ENCODE measurements at places on chromosomes 13 and 19.
A peak's percentile ranks its signal among the peaks of the same experiment; 100 is the strongest.

DNA sequence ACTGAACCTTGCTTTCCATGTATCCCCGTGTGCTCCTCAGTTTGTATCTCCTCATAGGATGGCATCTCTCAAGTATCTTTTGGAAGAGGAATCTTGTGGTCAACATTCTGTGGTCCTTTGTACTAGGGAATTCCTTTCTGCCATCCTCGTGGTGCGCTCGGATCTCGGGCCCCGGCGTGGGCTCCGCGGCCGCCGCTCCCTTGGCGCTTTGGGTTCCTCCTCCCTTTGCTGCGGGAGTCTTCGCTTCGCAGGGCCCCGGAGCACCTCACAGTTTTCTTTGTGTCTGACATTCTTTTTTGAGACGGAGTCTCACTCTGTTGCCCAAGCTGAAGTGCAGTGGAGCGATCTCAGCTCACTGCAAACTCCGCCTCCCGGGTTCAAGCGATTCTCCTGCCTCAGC is 264.7 kb downstream of the IRS2 start:
- DNase-seq, result no peak

GRCh38 chr19:40225440-40226305 is 816 bp downstream of the CCNP start:
- no peak for DNase-seq

GRCh38 chr19:48826606-48827020 is 9.7 kb downstream of the HSD17B14 start:
- no peak for DNase-seq

DNA sequence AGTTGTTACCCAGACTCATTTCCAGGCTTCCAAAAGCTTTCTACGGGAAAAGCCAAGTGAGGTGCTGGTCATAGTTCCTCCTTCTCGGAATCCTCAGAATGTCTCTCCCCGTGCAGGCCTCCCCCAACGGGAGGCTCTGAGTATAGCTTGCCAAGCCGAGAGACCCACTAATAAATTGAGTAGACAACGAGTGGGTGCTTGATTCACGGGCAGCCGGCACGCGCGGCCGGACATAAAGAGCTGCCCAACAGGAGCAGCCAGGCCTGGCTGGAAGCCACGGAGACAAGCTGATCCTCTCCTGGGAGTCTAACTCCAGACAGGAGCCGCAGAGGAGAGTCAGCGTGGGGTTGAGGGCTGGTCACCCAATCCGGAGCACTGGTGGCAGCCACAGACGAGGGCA is 43.4 kb upstream of the MEDAG start:
- no peak for DNase-seq

- no peak for DNase-seq
These were observed 116.2 kb downstream of the LHFPL6 start for GRCh38 chr13:39486758-39487157.

DNA sequence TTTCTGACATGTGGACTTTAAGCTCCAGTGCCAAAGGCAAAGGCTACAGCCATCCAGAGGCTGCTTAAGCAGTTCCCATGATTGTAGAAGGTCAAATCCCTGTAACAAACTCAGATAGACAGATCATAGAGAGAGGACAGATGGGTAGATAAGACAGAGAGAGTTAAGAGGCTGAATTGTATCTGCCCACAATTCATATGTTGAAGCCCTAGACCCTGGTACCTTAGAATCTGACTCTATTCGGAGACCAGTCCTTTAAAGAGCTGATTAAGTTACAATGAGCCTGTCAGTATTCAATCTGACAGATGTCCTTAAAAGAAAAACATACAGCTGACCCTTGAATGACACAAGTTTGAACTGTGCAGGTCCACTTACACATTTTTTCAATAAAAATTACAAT is 115.2 kb downstream of the RAP2A start:
- DNase-seq, result no peak

DNA sequence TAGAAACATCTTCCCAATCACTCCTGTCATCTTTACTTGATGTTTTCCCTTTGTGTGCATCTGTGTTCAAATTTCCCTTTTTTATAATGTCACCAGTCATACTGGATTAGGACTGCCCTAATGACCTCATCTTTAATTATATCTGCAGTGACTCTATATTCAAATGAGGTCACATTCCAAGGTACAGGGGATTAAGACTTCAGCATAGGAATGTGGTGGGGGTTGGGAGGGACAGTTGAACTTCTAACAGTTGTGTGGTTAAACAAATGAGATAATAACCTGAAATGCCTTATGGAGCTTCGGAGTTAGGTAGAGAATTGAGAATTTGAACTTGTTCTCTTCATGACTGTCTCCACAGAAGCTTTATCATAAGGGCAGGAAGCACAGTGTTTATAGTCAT is 23.0 kb downstream of the PAN3 start:
- no peak for DNase-seq

DNA sequence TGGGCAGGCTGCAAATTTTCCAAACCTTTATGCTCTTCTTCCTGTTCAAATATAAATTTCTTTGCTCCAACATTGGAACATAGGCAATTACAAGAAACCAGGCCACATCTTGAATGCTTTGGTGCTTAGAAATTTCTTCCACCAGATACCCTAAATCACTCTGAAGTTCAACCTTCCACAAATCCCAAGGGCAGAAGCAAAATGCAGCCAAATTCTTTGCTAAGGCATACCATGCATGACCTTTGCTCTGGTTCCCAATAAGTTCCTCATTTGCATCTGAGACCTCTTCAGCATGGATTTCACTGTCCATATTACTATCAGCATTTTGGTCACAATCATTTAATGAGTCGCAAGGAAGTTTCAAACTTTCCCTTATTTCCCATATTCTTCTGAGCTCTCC is 130.9 kb downstream of the DIAPH3 start:
- DNase-seq, result no peak

GRCh38 chr13:46712524-46712923 is 84.4 kb downstream of the ESD start:
- no peak for DNase-seq

DNA sequence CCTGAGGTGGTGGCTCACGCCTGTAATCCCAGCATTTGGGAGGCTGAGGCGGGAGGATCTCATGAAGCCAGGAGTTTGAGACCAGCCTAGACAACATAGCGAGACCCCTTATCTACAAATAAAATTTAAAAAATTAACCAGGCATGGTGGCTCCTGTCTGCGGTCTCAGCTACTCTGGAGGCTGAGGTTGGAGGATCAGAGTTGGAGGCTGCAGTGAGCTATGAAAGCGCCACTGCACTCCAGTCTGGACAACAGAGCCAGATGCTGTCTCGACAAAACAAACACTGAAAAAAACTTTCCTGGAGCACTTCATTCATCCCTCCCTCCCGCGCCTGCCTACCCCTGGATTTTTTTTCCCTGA is 665 bp upstream of the ATG4D start:
- no peak for DNase-seq

DNA sequence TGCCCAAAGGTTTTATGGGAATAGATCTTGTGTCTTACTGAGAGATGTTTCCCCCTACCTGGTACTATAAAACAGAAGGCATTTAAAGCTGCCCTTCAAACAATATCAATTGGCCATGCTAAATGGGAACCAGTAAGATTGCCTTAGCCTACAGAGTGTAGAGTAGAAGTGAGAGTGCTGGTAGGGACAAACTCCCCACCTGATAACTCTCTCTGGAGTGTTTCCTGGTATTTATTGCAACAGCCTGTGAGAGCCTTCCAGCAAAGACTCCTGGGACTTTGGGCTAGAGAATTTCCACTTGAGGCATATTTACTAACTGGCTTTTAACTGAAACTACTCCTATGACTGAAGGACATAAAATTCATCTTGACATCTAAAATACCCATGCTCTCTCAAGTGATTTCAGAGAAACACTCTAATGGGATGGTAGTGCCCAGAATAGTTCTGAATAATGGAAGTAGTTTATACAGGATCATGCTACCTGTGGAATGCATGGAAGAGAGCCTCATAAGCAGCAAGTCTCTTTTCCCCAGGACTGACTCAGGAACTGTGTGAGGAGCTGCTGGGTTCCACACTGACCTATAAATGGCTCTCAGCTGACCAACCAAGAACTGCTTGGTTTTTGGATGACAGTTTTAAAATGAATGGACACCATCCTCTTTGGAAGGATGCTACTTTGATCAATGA is 132.7 kb upstream of the SLITRK5 start:
- no peak for DNase-seq

DNA sequence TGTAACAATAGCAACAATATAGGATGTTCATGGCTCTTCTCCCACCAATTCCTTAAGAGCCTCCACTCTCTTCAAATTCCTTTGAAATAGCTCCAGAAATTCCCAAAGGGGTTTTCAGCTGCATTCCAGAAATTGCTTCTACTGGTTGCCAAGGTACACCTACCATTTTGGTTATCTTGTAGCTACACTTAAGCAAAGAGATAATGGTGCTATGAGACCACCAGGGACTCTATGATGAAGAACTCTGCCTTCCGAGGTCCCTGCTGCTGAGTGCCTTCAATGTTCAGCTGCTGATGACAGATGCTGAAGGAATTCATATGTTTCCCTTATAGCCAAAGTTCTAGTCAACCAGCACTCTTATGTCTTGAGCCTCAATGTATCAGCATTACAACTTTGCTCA is 78.4 kb downstream of the POU4F1 start:
- no peak for DNase-seq

GRCh38 chr19:662962-663681 is at the start of gene RNF126:
TSS of gene RNF126 (minus strand) at chr19:663214. CDS start at chr19:663121, 93 bp downstream.
- peak; percentile 94 for DNase-seq

DNA sequence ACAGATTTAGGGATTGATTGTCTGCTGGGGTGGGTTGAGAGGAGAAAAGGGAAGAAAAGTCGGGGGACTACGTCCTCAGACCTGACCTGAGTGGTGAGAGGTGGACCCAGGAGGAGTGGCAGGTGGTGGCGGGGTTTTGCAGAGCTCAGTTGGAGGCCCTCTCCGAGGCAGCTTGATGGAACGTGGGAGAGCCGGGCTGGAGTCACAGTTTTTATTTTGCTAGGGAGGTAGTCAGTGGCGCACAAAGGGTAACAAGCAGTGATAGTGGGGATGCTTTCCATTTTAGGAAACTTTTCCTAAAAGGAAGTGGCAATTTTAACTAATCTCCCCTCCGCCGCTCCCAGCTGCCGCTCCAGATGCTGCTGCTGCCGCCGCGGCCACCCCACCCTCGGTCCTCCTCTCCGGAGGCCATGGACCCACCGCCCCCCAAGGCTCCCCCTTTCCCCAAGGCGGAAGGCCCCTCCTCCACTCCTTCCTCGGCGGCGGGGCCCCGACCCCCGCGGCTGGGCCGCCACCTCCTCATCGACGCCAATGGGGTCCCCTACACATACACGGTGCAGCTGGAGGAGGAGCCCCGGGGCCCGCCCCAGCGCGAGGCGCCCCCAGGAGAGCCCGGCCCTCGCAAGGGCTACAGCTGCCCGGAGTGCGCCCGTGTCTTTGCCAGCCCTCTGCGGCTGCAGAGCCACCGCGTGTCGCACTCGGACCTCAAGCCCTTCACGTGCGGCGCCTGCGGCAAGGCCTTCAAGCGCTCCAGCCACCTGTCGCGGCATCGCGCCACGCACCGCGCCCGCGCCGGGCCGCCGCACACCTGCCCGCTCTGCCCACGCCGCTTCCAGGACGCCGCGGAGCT is 1.1 kb upstream of the ZNF581 start:
- no peak for DNase-seq

DNA sequence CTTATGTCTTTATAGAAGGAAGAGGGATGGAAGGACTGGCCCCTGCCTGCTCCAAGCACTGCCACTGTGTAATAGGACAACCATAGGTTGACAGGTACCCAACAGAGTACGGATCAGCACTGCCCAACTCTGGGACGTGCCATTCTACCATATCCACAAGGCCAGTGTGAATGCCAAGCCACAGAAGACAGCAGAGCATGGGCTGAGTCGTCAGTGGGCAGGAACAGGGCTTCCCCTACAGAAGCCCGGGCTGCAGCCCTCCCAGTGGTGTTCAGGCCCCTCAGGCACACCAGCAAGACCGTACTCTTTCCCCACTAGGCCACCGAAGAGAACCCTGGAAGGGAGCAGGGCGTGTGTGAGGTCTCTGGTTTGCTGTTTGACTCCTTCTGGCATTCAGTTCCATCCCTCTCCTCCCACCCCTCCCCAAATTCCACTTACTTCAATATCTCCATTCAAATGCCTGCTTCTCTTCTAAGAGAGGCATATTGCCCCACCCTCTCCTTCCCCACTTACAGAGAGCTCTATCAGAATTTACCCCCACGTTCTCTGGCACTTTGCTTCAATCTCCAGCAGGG is 209.4 kb downstream of the FOXO1 start:
- DNase-seq, result no peak

DNA sequence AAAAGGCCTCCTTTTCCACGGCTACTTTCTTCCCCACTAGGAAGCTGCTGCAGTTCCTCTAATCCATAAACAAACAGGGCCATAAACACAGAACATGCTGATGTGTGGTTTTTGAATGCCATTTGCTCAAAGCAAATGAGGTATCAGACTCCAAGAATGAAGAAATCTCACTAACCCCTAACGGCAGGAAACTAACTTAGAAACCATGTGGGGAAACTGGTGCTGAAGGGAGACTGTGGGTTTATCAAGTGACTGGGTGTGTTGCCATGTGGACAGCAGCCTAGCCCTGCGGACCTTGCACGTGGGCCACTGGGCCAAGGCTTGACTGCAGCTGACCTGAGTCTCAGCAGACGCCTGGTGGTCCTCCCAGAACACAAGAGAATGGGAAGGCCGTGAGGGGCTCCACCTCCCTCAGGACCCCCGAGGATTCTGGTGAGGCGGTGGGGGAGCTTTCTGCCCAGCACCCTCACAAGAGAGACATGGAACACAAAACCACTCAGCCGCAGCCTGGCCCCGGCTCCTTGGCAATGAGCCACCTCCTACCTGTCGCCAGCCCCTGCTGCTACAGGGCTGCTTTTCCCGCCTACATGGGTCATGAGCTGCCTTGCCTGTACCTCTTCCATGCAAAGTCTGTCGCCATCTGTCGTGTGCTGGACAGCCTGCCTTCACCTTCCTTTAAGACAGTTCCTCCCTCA is 10.6 kb downstream of the SLC15A1 start:
- no peak for DNase-seq

DNA sequence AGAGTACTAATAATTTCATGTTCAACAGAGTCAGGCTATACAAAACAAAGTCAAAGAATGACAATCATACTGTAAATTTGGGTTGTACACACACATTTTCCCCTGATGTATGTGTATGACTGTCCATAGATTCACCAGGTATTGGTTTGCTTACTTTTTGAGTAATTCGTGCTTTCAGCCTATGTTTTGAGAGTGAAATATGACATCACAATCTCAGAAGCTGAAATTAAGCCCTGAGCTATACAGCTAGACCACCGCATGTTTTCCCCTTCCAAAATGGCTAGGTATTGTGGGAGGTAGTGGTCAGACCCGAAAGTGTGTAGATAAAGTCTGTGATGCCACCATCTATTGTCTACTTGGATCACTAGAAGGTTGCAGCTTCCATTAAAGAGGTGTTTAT is 102.8 kb downstream of the KATNAL1 start:
- no peak for DNase-seq

DNA sequence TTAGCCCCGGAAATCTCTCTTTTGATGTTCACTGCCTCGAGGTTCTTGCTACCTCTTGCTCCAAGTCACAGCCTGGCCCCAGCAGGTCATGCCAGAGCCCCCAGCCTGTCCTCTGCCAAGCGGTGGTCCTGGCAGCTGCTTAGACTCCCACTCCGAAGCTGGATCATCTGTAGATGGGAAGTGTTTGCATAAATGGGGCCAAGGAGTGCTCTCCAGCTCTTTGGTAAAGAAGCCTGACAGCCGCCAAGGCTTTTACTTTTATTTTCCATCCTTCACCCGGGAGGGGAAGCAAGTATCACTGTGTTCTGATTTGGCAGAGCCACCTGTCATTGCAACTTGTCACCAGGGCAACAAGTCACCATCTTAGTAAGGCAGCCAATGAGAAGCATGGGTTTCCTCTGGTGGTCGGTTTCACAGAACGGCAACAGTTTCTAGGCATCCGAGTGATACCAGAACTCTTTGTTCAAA is 10.6 kb upstream of the RETN start:
- peak; percentile 88 for DNase-seq

- DNase-seq, result no peak
These were observed 134.5 kb downstream of the PCDH9 start for GRCh38 chr13:67095621-67096020.

Data from Ammon's horn (tissue), 1 donor.